Right lung (tissue), 10 donors: ENCODE measurements at places on chromosomes 12 and 14.

GRCh38 chr12:29201296-29201695 lies 52.2 kb downstream of the FAR2 start:
- no peak for DNase-seq

DNA sequence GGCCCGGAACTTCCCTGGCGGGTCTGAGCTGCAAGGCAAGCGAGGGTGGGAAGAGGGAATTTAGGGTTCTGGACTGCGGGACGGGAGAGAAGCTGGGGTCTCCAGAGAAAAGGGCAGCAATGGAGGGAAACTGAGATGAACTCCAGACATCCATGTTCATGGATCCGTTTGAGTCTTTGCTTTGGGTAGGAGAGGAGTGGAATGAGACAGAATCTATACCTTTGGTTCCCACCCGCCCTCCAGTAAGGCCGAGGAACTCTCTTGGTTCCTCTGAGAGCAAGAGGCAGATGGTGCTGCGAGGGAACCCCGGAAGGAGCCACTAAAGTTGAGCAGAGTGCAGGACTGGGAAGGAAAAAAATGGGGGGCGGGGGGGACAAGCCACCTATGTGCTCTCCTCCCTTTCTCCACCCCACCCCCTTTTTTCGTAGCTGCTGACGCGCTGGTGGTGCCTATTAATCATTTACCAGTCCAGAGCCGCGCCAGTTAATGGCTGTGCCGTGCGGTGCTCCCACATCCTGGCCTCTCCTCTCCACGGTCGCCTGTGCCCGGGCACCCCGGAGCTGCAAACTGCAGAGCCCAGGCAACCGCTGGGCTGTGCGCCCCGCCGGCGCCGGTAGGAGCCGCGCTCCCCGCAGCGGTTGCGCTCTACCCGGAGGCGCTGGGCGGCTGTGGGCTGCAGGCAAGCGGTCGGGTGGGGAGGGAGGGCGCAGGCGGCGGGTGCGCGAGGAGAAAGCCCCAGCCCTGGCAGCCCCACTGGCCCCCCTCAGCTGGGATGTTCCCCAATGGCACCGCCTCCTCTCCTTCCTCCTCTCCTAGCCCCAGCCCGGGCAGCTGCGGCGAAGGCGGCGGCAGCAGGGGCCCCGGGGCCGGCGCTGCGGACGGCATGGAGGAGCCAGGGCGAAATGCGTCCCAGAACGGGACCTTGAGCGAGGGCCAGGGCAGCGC lies 1.2 kb downstream of the SSTR1 start:
- no peak for DNase-seq

DNA sequence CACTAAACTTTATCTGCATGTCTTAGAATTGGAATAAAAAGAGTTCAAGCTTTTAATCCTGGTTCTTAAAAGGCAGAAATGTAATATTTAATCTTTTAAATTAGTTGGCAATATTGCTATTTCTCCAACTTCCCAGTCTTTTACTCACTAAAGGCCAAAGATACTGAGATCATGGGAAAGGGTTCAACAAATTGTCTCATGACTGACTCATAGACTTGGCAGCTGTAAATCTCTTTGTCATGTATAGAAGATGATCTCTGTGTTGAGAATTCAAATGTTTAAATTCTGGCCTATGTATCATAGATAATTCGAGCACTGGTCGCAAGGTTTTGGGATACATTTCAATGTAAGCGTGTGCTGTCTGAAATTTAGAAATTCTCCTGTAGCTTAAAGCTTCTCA lies 40.1 kb upstream of the STRAP start:
- DNase-seq: no peak

DNA sequence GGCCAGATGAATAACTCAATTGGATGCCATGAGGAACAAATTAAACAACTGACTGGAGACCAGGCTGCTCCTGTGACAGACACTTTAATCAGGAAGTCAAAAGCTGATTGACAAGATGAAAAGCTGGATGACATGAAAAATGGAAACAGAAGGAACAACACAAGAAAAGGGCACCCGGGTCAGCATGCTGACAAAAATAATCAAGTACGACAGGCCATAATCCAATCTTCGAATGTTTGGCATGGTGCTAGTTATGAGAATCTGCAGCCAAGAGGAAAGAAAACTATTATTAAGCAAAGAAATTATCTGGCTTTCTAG lies 544.7 kb downstream of the ETNK1 start:
- no peak for DNase-seq

- DNase-seq: no peak
These were observed 1722.1 kb upstream of the SEL1L start for GRCh38 chr14:83255727-83256090.

DNA sequence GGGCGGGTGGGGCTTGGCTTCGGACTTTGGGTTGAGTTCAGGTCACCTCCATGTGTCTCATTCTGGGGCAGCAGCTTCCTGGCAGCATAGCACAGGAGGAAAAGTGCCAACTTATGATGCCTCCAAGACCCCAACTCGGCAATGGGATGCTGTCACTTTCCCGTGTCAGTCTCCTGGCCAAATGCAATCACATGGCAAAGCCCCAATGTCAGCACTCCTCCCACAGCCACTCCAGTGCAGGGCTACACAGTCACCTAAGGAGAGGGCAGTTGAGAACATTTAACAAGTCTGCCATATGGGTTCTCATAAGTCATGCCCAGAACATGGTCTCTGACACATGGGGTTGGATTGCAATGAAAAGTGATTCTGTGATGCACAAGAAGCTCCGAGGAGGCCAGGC lies 26.7 kb downstream of the ELK3 start:
- no peak for DNase-seq

- DNase-seq: no peak
These were observed 99.5 kb downstream of the EGLN3 start for GRCh38 chr14:33851366-33851765.

DNA sequence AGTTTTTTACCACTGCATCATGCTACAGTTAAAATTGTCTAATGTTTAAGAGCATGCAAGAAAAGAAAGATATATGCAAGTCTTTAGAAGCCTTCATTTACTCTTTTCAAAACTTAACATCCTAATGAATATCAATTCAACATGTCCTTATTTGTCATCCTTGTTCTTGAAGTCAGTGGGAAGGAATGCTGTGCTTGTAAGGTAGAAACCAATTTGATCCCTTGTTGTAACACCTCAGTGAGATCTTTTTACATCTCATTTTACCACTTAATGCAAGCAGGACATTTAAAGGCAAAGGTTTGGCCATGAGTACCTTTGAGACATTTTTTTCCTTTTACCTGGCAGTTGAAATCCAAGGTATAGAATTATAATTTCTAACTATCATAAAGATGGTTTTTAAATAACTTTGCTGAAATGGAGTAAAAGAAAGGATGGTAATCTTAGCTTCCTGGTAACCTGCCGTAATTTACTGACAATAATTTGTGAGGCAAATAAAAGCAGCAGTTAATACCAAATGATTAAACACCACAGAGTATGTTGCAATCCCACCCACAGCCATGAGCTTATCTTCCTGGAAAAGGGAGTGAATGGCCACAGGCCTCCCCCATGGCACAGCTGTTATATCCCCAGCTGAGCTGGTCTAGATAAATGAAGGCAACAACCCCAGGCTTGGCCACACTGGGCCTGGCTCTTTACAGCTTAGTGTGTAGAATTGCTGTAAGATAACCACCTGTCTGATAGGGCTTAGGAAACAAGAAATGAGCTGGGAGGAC lies 33.2 kb upstream of the STRN3 start:
- DNase-seq: no peak

DNA sequence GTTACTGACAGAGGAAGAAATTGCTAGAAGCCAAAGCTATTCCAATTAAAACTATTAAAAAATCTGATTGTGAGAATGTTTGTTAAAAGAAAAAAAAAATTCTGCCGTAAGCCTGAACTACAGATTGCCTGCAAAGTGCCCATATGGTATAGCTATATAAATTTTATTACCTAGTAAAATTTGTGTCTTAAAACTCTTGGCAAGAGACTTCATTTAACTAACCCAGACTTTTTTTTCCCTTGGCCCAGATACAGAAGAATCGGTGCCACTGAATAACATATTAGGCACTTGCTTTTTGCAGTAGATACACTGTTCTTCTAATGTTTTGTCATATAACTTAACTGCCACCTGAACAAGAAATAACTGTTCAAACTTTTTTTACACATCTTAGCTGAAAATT lies 125.5 kb downstream of the RPS29 start:
- no peak for DNase-seq

- no peak for DNase-seq
These were observed 3.0 kb downstream of the PLEKHG6 start for GRCh38 chr12:6313326-6313940.

- DNase-seq: no peak
These were observed 114.5 kb downstream of the ETV6 start for GRCh38 chr12:11763760-11764520.

- no peak for DNase-seq
These were observed 9.2 kb downstream of the PPP1R1A start for GRCh38 chr12:54579258-54579657.

- no peak for DNase-seq
These were observed 28.3 kb downstream of the PHLDA1 start for GRCh38 chr12:76003355-76003638.

- no peak for DNase-seq
These were observed 135.9 kb upstream of the ATP2B1 start for GRCh38 chr12:89844539-89844938.

- no peak for DNase-seq
These were observed 108.2 kb upstream of the CCDC91 start for GRCh38 chr12:28082096-28082495.

DNA sequence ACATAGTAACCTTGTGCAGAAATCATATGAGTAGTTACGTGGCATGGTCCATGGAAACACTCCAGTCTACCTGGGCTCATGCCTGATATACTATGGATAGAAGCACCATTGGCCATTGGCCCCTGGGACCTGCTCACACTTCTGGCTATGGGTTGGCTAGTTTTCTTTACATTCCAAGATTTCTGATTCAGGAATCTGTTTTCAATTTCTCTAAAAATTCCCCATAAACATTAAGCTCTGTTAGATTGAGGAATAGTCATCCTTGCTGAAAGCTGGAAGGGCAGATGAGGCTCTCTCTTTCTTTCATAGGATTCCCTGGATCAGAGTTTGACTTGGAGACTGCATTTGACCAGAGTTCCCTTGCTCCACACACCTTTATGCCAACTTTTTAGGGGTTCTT lies 37.3 kb upstream of the RAP1B start:
- DNase-seq: no peak

GRCh38 chr12:48125985-48126384 lies 6.8 kb downstream of the PFKM start:
- DNase-seq: no peak
